ENCODE measurements at places on chromosomes 5 and 9.

DNA sequence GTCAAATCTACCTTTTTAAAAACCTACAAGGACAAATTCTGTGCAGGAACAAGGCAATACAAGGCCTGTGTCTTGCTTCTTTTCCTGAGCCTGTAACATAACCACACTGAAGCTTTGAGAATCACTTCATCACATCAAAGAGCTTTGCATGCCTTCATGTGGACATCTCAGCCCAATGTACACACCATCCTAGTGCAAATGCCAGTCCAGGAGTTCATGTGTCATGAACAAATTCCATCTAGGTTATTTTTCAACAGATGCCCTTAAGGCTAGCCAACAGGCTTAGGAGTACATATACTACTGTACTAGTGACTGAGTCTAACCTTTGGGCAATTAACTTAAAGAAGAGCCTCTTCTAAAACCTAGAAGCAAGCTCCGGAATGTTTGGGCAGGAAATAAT, 106.4 kb downstream of the CDH10 start:
- DNase-seq, result no peak

DNA sequence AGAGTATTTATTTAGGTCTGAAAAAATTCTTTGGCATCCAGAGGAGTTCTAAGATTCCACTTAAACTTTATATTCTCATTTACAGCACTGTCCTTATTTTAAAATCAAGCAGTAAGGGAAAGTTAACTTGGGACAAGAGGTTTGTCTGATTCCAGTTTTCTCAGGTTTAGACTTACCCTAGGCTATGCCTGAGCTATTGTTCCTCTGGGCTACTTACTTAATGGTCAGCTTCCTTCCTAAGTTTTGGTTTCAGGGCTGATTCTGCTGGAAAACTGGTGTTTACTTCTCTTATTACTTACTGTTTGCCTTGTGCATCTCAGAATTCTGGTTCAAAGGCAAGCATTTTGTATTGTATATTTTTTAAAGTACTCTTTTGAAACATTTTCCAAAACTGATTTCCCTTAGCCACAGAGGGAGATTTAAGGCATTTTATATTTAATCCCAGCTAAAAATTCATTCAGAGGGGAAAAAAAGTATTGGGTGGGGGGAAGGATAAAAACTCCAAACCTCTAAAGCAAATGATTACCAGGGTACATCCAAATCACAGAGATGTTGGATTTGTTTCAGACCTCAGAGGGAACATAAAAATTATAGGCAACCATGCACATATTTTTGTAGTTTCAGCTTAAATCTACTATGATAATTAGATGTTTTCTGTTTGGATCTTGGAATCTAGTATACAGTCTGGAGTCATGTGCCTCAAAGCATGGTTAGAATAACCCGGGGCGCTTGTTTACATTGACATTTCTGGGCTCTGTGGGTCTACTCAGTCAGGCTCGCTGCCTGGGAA, 290.0 kb downstream of the ARHGAP26 start:
- no peak for DNase-seq

GRCh38 chr9:5478206-5478605, 27.9 kb downstream of the CD274 start:
- no peak for DNase-seq

DNA sequence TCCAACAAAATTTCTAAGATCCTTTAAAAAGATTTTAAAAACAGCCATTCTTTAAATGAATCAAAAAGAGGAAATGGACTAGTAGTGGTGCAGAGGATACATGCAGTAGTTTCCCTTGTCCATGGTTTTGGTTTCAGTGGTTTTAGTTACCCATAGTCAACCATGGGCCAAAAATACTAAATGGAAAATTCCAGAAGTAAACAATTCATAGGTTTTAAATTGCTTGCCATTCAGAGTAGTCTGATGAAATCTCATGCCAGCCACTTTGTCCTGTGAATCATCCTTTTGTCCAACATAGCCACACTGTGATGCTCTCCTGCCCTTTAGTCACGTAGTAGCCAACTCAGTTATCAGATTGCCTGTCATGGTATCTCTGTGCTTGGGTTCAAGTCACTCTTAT, 286.1 kb downstream of the ANXA1 start:
- DNase-seq, result no peak

GRCh38 chr9:6788162-6789016, 30.6 kb downstream of the KDM4C start:
- DNase-seq, result no peak

DNA sequence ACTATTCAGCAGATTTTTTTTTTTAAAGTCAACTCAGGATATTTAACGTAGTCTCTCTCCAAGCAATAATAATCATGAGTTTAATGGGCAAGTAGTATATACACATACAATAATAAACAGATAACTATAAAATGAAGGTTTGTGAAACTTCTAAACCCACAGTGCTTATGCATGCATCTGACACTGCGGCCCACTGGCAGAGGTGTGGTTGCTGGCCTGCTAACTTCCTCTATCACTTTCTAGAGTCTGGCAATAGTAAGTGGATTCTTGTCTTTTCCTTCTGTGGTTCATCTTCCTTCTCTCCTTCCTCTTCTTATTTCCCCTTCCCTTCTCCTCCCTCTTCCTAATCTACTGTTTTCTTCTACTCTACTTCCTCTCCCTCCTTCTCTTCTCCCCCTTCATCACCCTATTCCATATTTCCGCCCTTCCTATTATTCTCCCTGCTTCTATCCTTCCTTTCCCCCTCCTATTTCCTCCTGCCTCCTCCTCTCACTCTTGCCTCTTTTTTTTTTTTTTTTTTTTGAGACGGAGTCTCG, 18.6 kb upstream of the AGXT2 start:
- DNase-seq, result no peak

- no peak for DNase-seq
Measured at GRCh38 chr9:116958881-116959280, 271.8 kb downstream of the TRIM32 start.

DNA sequence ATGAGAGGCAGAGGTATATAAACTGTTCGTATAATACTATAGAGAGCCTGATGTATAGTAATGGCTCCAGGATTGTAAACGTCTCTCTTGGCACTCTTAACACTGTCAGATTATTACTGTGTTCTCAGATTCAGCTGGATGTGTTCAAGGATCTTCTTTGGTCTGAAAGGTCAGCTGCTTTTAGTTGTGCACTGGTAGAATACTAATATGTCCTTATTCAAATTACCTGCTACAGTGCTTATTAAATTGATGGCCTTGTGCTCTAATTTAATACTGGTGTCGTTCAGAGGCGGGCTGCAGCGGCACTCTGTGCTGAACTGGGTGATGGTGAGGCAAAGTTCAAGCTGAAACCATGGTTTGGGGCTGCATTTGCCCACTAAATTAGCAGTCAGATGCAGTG, 216.7 kb upstream of the ARRDC3 start:
- DNase-seq, result no peak

- no peak for DNase-seq
Measured at GRCh38 chr5:2874099-2874498, 122.6 kb upstream of the IRX2 start.

DNA sequence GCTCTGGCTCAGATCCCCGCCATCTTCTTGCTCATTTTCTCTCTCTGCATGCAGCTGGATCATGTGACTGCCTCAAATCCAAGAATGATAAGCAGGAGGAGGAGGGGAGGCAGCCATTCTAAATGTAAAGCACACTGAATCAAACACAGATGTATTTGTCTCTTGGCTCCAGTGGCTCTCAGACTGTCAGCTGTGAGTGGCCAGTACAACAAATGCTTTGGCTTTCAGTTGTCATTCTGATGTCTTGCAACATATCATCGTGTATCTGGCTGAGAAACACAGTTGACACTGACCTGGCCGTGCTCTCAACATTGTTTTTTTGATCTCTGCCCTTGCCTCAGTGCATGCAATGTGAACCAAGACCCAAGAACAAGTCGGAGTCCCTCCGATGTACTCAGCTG, 233.1 kb downstream of the ADAMTSL1 start:
- no peak for DNase-seq

GRCh38 chr9:98654247-98654646, 54.5 kb downstream of the GABBR2 start:
- no peak for DNase-seq

DNA sequence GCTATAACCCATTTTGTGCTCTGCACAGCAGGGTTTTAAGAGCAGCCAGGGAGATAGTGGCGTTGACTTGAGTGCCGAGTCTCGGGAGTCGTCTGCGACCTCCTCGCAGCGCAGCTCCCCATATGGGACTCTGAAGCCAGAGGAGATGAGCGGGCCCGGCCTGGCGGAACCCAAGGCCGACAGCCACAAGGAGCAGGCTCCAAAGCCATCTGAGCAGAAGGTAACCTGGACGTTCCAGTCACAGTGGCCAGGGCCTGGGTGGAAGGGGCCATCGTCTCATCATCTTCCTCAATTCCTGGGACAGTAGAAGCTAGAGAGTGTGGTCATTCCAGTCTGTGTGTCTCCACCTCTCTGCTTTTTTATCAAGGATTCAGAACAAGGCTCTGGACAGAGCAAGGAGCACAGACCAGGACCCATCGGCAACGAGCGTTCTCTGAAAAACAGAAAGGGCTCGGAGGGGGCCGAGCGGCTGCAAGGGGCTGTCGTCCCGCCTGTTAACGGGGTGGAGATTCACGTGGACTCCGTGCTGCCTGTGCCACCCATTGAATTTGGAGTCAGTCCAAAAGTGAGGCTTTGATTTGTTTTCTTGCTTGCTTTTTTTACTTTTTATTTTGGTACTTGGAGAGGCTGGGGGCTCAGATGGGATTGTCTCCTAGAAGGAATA, 20.2 kb upstream of the POMT1 start:
- no peak for DNase-seq

GRCh38 chr5:5040712-5041111, 99.4 kb upstream of the ADAMTS16 start:
- DNase-seq, result no peak

DNA sequence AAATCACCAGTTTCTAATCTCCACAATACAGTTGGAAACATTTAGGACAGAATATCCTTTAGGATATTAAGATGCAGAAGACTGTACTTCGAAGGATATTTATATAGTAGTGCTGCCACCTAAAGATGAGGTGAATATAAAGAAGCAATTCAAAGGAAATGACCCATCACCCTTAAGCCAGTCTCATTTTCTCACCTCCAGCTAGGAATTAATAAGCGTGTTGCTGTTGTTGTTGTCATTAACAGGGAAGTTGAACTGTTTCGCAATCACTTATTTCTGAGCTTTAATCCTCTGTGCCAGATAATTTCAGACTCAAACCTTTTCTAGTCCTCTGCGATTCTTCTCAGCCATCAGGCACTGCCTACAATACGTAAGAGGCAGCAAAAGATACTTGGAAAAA, 7.8 kb upstream of the PURA start:
- DNase-seq, result peak; percentile 31

DNA sequence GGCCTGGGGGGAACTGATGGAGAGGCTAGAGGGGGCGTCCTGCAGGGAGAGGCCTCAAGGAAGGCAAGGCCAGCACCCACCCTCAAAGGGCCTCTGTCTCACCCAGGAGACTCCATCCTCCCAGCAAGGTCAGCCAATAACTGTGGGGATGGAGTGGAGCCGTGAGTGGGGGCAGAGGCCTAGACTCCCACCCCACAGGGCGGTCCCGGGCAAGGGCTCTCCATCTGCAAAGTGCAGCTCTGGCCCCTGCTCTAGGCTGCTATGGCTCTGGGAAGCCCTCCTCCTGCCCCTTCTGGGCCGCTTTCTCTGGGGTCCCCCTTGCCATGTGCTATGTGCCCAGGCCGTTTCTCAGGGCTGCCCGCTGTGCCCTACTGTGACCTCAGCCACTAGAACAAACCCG, 14.0 kb downstream of the FPGS start:
- no peak for DNase-seq

DNA sequence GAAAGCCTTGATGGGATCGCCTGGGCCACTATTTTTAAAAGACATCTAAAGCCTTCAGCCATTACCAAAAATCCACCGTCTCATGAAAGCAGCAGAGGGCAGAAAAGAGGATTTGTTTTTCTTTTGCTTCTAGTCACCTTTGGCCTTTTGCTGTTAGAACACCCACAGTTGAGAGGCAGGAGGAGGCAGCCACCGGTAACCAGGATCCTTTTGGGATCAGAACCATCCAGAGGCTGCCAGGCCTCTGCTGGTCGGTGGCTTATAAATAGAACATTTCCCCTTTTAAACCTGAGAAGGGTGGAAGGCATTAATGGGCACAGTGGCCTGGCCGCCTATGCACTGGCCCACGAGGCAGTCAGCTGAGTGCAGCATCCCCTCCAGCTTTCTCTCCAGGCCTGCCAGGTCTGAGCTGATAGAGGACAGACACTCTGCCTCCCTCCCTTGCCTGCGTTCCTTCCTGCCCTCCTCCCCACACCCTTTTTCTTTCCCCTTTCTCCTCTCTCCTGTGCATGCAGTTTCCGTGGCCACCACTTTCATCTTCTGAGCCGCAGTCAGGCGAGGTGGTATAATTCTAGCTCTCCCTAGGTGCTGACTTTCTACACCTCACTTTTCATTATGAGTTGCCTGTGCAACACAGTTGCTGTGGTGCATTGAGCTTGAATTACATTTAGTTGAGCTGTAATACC, 253.4 kb downstream of the ARHGAP26 start:
- no peak for DNase-seq

DNA sequence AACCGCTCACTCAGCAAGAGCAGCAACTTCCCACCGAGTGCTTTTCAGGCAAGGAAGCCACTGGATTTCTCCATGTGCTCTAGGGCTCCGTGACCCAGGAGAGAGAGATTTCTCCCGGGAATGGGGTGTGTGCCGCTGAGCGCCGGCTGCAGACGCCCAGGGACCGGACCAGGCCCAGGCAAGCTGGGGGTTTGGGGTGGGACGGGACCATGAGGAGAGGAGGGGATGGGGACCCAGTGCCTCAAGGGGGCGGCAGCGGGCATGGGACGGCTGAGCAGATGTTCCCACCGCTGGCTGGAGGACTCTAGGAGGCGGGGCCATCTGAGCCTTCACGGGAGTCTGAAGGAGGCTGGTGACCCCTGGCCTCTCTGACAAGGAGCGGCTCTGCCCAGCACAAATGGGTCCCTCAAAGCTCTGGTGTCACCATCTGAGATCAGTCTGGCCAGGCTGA, 8.5 kb downstream of the LCN9 start:
- peak; percentile 7 for DNase-seq

GRCh38 chr9:130779153-130779855, 55.8 kb upstream of the ABL1 start:
- DNase-seq, result no peak

- no peak for DNase-seq
Measured at GRCh38 chr5:134138416-134139376, 24.2 kb downstream of the TCF7 start.

- DNase-seq, result peak; percentile 75
Measured at GRCh38 chr9:6907772-6908381, 150.1 kb downstream of the KDM4C start.

All from hematopoietic multipotent progenitor cell treated with erythropoietin and hydrocortisone succinate and interleukin-3 and kit ligand, for 6 days (in vitro differentiated cells).